Effector CD8-positive, alpha-beta T cell (primary cell): ENCODE measurements at places on chromosomes 12 and 14.
A peak's percentile ranks its signal among the peaks of the same experiment; 100 is the strongest.

DNA sequence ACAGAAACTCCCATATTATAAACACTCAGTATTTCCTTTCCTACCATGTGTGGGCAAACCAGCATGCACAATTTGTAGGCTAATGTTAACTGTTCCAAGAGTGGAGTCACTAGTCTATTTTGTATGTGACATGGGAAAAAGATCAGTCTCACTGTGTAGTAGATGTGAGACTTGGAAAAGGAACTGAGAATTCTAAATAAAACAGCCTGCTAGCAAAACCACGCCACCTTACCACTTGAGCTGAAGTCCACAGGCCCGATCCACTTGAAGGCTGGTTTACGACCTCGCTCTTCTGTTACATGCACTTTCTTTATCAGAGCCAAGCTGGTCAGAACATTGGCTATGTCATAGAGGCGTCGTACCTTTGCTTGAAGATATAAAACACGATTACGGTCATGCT is 22.5 kb downstream of the E2F7 start:
- no peak for DNase-seq

DNA sequence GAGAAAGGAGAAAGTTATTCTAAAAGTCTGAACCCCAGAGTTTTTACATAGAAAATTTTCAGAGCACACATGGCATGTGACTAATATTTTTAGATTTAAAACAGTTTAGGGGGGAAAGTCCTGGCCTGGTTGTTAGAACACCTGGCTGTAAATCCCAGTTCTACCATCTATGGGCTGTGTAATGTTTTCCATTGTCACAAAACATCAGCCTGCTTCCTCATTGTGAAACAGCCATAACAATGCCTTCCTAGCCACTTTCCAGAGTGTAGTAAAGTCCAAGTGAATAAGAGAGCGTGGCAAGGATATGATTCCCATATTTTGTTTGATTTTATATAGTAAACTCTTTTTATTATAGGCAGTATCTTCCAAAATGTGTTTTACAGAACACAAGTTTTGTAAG is 310.0 kb upstream of the DCN start:
- no peak for DNase-seq

GRCh38 chr12:13794706-13795105 is 186.7 kb downstream of the GRIN2B start:
- DNase-seq, result no peak

GRCh38 chr14:35403114-35403602 is 1.4 kb downstream of the NFKBIA start:
- peak; percentile 43 for DNase-seq

DNA sequence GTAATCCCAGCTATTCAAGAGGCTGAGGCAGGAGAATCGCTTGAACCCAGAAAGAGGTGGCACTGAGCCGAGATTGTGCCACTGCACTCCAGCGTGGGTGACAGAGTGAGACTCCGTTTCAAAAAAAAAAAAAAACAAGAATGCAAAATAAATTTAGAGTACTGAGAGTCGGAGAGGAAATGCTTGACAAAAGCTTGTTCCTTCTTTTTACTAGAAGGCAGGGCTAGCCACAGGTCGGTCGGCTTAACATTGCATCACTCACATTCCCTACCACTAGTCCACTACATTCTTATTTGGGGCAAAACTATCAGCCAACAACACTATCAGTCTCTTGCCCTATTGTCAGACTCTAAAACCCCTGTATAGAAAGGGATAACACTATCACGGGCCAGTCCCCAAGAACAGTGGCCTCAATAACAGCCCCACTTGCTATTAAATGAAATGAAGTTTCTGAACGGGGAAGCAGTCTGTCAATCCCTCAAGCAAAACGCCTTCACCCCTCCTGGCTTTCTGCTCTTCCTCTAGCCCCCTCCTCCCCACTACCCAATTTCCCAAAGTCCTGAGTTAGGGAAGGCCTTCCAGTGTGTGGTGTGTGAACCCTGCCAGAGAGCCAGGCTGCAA is 1.0 kb downstream of the RNF41 start:
- no peak for DNase-seq

- no peak for DNase-seq
Measured at GRCh38 chr12:41653386-41654326, 465.5 kb downstream of the PDZRN4 start.

GRCh38 chr12:30357766-30358490 is 337.7 kb downstream of the IPO8 start:
- DNase-seq, result no peak

DNA sequence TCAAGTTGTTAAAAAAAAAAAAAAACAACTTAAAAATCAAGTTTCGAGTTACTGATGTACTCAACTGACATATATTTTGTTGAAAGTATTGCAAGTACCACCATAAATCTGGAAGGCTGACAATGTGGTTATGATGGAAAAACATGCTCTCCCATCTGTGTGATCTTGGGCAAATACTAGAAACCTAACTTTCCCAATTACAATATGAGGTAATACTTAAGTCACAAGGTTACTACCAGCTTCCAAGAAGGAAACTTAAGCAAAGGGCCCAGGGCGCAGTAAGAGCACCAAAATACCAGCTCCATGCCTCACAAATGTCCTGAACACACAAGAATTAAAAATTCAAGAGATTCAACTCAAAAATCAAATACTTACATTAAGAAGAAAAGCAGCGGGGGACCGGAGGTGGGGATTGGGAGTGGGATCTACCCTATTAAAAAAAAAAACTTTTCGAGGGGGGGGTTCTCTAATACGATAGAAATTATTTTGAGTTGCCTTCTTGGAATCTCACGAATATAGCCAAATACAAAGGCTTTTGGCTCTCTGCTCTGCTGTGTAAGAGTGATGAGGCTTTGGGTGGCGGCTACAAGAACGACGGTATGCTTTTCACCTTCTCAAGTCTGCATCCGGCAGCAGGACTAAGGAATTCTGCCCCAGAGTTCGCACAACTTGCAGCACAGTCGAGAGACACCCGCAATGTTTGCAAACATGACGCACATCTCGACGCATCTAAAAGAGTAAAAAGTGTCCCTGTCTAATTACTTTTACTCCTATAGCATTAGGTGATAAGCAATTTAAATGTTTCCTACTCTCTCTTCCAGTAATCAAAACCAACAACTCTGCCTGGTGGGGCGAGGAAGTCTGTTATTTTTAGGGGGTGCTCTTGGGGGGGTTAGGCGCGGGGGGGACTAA is 1.1 kb downstream of the SAV1 start:
- DNase-seq, result no peak

DNA sequence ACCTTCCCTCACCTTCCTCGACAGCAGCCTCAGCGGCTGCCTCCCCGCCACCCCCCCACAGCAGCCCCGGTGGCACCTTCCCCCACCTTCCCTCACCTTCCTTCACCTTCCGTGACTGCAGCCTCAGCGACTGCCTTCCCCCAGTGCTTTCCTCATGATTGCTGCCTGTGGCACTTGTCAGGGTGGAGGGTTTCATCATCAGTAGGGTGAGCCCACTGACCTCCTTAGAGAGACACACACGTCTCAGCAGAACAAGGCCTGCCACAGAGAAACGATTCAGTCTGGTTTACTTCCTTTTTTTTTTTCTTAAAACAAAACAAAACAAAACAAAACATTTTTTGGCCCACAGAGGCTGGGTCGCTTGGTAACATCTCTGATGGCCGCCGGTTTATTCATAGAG is 75.0 kb downstream of the EP400 start:
- DNase-seq, result no peak

- DNase-seq, result no peak
Measured at GRCh38 chr14:23056145-23056955, 970 bp downstream of the CDH24 start.

DNA sequence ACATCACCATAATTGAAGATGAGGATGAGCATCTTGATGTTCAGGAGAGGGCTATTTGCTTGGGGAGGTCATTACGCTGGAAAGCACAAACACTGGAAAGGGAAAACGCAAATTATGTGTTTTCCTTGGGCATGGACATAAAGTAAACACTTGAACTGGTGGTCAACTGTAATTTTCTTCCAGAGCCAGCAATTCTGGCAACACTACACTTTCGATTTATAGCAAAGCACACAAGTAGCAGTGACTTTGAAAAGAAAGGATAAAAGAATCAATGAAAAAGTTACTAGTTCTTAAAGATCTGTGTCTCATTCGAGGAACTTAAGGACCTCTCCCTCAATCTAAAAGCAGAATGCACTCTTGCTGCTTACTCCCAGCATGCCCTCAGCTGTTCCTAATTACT is 2.2 kb downstream of the CLEC14A start:
- DNase-seq, result no peak

GRCh38 chr14:44914849-44915248 is 46.9 kb downstream of the KLHL28 start:
- no peak for DNase-seq

GRCh38 chr12:50524621-50525020 is 19.8 kb downstream of the DIP2B start:
- no peak for DNase-seq

DNA sequence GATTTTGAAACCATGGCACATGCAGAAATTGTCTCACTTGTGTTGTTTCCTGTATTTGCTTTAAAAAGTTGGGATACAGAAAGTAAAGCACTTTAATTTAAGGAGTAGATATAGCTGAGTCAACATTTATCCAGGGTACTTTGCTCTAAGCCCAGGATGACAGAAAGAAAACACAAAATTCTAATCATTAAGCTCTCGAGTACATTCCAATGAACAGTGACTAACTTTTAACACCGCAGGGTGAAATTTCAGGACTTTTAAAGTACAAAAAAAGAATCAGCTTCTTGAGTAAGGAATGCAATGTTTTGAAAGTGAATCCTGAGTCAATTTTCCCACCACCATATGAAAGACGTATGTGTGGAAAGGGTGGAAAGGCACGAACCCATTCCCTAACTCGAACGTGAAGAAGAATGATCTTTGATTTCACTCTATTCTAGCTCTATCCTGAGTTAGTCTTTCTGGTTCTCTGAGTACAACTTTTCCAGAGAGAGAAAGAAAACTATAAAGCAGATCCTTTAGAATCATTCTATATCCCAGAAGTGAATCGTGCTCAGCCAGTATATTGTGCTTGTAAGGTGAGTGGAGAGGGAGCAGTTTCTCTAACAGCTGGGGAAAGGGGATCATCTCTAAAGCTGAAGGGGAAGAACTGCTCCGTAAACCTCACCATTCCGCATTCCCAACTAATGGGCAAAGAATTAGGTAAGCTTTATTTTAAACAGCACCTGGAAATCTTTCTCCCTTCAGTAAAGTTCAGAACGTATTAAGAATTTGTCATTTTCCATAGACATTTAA is 779.0 kb upstream of the FLRT2 start:
- no peak for DNase-seq

- no peak for DNase-seq
Measured at GRCh38 chr14:102182936-102183619, 43.4 kb downstream of the WDR20 start.

DNA sequence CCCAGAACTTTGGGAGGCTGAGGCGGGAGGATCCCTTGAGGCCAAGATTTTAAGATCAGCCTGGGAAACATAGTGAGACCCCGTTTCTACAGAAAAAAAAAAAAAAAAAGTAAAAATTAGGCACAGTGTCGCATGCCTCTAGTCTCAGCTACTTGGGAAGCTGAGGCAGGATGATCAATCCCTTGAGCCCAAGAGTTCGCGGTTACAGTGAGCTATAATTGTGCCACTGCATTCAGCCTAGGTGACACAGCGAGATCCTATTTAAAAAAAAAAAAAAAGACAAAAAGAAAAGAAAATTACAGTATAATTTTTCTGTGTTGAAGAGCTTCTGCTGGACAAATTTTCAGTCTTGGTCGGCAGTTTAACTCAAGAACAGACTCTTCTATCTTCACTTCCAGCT is 133.9 kb upstream of the FGD4 start:
- DNase-seq, result no peak

- DNase-seq, result no peak
Measured at GRCh38 chr12:23236066-23236780, 611.3 kb downstream of the ETNK1 start.

GRCh38 chr12:21710958-21711775 is 53.5 kb upstream of the LDHB start:
- no peak for DNase-seq

DNA sequence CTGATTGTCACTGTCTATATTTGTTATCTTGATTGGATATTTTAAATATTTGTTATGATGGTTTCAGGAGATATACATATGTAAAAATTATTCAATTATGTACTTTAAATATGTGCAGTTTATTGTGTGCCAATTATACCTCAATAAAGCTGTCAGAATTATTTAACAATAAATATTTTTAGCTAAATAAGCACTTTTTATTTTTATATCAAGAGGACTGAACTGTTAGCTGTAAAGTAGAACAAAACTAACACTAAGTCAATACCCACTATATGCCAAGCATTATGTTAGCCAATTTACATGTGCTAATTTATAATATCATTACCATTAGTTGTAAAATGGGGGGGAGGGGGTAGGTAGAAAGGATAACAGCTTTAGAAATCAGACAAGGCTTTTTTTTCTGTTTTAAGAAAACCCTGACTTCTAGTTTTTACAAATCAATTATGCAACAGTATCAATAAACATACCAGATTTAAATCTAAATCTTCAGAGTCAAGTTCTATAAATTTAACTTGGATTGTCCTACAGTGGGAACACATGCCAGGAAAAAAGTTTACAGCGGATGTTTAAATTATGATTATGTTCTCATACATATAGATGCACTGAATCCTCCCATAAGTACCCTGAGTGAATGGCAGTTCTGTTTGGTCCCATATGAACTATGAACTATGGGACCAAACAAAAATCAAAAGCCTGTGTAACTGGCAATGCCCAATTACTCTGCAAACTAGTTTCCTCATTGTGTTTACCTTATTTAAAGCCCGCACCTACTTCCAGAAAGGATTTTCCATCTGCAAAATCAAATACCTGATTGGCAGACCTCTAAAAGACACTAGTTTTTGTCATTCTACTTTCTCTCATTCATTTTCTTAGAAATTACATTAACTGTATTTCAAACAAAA is 2.8 kb downstream of the RALGAPA1 start:
- DNase-seq, result no peak

GRCh38 chr12:43402436-43402835 is 149.6 kb downstream of the ADAMTS20 start:
- no peak for DNase-seq

DNA sequence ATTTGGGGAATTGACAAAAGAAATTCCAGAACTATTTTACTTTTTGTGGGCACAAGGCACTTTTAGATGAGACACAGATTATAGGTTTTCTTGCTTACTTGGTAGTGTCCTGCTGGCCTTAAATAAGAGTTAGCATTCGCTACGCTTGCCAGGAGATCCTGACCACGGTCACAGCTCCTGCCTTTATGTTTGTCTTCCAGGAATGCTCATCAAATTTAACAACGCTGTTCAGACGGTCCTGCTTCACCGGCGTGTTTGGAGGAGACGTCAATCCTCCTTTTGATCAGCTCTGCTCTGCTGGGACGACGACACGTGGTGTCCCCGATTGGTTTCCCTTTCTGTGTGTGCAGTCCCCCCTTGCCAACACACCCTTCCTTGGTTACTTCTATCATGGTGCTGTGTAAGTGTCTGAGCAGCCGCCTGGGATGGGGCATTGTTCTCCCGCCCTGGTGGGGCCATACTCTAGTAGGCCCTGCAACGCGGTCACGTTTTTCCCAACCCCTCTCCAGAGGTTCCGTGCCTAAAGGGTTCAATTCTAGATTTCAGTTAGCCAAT is 15.8 kb downstream of the TCTN2 start:
- DNase-seq, result no peak

GRCh38 chr12:101772012-101772775 is 32.9 kb upstream of the SYCP3 start:
- no peak for DNase-seq

- no peak for DNase-seq
Measured at GRCh38 chr12:45509187-45509586, 220.3 kb upstream of the ARID2 start.
